Ecto neural progenitor cell (in vitro differentiated cells): ENCODE measurements at places on chromosomes 2 and 18.

DNA sequence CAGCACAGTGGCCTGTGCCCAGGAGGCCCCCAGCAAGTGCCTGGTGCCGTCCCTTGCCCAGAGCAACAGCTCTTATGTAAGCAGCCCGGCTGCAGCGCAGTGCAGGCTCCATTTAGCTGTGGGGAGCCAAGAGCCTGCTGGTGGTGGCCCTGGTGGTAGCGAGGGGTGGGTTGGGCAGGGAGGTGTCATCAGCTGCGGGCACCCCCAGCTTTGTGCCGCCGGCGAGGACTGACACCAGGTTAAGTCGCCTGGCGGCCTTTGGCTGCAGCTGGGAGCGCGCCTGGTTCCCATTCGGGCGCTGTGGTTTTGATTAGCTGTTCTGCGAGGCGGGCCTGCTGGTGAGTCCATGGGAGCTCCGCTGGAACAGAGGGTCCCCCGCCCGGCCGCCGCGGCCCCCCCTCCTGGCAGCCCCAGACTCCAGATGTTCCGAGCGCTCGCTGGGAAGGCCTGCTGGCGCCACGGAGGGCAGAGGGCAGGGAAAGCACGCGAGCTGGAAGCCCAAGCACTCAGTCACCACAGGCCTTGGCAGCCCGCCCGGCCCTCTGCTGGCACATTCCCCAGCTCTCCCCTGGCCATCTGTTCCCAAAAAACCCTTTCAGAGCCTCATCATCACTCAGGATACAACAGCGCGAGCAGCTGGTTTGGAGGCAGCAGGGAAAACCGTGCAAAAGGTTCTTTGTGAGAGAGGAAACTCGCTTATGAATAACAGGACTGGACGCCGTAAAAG lies 18.4 kb downstream of the ATOH8 start:
- peak; percentile 83 for DNase-seq

GRCh38 chr2:229852565-229852964 lies 69.2 kb downstream of the TRIP12 start:
- no peak for DNase-seq

GRCh38 chr2:71858071-71858470 lies 289.6 kb downstream of the CYP26B1 start:
- DNase-seq: no peak

DNA sequence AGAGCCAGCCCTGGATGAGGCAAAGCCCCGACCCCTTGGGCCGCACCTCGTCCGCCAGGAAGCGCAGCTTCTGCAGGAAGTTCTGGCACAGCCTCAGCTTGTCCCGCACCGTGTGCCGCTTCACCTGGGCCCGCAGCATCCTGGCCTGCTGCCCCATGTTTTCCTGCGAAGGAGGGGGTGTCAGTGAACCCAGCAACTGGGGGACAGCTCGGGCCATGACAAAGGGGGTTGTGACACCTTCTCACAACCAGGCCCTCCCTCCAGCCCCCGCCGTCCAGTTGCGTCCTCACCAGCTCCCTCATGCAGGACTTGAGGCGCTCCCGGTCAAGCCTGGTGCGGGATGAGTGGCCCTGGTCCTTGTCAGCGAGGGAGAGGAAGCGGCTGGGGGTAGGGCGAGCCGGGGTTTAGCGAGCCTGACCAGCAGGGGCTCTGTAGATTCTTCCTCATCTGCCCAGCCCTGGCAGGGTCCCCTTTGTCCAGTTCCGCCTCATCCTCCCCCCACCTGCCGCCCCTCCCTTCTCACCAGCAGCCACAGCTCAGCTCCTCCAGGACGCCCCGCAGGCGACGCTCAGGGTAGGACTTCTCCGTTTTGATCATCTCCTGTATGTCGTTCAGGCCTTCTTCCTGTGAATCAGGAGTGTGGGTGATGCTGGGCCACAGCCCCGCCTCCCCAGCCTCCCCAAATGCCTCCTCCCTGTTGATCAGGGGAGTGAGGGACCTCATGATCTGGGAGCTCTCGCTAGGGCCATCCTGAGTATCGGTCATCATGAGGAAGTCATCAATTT lies 606 bp downstream of the OTOF start:
- no peak for DNase-seq

DNA sequence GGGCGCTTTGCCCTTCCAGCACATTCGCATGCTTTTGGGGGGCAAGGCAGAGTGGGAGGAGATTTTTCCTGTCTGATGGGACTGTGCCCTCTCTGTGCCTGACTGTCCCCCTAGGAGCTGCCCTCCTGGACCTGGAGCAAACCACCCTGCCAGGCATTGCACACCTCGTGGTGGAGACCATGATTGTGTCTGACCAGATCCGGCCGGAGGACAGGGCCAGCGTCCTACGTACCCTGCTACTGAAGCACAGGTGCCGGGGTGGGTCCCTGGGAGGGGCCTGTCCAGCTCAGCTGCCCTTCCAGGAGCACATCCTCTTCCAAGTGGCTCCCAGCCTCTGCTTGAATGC lies 5.3 kb downstream of the SLC4A3 start:
- no peak for DNase-seq

GRCh38 chr2:10590742-10591141 lies 99.0 kb downstream of the NOL10 start:
- no peak for DNase-seq

- DNase-seq: no peak
Measured at GRCh38 chr2:195486987-195487644, 169.9 kb upstream of the SLC39A10 start.

GRCh38 chr2:69216535-69217332 lies 170.3 kb downstream of the GFPT1 start:
- no peak for DNase-seq

DNA sequence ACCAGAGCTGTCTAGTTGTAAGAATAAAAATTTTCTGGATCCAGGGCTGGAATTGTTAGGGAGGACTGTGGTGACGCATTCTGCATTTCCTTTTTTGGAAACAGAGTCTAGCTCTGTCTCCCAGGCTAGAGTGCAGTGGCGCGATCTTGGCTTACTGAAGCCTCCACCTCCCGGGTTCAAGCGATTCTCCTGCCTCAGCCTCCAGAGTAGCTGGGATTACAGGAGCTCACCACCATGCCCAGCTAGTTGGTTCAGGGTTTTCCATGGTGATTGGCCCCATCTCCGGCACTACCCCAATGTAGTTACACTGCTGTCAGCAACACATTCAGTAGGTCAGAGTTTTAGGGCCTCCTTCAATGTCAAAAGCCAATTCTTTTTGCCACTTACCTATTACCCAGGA lies 58.6 kb upstream of the RNF152 start:
- DNase-seq: no peak

DNA sequence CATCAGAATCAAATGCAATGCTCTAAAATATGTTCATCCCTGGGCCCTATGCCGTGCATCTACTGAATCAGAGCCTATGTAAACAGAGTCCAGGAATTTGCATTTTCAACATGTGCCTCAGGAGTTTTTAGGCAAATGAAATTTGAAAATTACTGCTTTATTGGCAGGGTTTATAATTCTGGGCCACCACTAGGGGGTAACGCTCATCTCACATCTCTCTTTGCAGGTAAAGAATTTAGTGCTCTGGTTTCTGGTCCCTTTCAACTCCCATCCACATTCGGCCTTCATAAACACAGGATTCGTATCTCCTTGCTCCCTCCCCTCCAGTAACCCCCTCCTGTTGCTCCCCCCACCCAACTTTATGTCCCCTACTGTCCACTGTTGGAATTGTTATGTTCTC lies 49.3 kb downstream of the LYPD6B start:
- no peak for DNase-seq

- no peak for DNase-seq
Measured at GRCh38 chr2:212592695-212593094, 54.1 kb upstream of the ERBB4 start.

GRCh38 chr2:218876562-218877219 lies 4.0 kb upstream of the WNT10A start:
- peak; percentile 84 for DNase-seq

- DNase-seq: no peak
Measured at GRCh38 chr2:240466579-240467148, 31.2 kb downstream of the GPC1 start.

DNA sequence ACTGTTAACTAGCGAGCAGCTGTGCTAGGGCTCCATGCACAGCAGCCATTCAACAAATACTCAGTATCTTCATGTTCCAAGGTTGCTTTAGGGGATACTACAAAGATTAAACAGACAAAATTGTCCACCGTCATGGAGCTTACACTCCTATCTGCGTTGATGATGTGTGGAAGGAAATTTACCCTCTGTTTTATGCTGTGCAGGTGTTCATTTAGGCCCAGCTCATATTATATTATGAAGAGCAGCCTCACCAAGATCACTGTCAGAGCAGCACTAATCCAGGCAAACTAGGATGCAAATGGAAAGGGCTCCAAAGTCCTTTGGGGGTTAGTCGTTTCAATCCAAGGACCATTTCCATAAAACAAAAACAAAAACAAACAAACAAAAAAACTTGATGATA lies 13.4 kb upstream of the WIPF1 start:
- no peak for DNase-seq

DNA sequence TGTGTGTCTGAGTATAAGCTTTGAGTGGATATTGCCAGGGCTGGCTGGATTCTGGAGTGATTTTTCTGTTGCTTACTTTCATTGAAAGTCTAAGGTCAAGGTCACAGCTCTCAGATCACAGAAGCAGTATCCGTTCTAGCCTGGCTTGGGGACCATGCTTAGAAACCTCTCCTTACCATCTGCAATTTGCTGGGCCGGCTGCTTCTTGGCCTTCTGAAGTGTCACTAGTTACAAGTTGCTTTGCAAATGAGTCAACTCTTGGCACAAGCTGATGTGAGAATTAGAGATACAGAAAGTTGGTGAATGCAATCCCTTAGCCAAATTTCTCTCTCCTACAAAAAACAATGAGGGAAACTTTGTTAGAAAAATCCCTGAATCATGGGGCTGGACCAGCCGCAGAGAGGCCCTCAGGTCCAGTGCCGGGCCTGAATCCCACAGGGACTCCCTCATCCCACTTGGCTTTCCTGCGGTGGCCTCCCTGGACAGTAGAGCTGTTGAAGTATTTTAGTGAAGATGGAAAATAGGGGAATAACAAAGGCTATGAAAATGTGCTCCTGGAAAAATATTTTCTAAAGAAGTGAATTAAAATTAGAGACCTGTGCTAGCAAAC lies 92.7 kb upstream of the CNGA3 start:
- DNase-seq: no peak

GRCh38 chr2:120599656-120600055 lies 136.0 kb upstream of the GLI2 start:
- DNase-seq: no peak

DNA sequence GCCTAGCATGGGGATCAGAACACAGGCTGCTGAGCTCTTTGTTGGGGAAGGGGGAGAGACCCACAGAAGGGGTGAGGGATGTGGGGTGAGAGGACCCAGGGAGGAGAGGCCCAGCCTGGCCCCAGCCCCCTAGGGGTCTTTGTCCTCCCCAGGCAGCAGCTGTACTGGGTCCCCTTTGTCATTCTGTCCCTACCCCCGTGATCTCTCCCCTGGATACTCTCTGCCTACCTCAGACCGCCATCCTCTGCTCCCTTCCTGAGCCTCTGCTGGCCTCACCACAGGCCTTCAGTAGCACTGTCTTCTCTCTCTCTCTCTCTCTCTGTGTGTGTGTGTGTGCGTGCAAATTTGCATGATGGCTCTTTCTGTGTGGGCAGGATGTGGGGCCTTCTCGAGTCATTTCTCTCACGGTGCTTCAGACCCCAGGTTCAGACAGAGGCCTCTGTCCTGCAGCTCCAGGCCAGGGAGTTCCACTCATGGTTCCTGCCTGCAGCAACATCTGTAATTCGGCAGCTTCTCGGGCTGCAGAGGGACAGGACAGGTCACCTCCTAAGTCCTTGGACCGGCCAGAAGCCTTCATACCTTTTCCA lies 1.4 kb downstream of the PSD4 start:
- no peak for DNase-seq

GRCh38 chr2:130372833-130373807 lies 17.3 kb downstream of the PTPN18 start:
- DNase-seq: no peak

GRCh38 chr2:219205165-219205538 lies 1.4 kb upstream of the ZFAND2B start:
- no peak for DNase-seq
